ENCODE measurements at places on chromosomes 7 and 10.

DNA sequence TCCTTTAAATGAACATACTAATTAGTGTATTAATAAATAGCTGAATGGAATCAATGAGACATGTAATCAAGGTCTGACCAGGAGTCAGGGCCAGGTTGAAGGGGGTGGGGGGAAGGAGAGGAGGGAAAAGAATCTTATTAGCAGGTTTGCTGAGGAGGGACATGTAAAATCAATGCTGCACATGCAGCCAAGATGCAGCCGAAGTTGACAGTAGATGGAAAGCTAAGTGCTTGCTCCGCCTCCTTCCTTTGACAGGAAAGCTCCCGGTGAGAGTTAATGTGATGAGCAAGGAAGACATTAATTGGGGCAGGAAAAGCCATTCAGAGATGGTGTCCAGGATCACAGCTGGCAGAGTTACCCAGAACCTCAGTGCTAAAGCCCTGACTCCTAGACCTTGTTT, 24.4 kb downstream of the PLXNA4 start:
- no peak for DNase-seq

DNA sequence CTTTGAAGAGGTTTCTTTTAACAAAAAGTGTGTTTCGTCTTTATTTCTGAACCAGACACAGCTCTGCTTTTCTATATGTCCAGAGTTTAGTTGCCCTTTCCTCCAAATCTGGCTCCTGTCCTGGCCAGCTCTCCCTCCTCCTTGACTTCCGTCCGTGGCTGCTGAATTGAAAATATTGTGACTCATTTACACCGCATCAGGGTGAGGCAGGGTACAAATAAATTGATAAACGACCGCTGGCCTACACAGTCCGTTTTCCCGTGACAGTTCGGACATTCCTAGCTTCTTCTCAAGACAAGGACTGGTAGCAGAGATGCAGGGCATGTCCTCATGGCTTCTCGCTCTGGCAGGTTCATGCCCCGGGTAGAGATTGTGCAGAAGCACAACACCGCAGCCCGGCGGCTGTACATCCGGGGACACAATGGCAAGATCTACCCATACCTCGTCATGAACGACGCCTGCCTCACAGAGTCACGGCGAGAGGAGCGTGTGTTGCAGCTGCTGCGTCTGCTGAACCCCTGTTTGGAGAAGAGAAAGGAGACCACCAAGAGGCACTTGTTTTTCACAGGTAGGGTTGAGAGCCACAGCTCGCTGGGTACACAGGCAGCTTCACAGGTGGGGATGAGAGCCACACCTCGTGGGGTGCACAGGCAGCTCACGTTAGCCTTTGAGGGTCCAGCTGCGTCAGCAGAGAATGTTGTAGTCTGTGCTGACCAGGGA, 126.6 kb downstream of the TRRAP start:
- no peak for DNase-seq

DNA sequence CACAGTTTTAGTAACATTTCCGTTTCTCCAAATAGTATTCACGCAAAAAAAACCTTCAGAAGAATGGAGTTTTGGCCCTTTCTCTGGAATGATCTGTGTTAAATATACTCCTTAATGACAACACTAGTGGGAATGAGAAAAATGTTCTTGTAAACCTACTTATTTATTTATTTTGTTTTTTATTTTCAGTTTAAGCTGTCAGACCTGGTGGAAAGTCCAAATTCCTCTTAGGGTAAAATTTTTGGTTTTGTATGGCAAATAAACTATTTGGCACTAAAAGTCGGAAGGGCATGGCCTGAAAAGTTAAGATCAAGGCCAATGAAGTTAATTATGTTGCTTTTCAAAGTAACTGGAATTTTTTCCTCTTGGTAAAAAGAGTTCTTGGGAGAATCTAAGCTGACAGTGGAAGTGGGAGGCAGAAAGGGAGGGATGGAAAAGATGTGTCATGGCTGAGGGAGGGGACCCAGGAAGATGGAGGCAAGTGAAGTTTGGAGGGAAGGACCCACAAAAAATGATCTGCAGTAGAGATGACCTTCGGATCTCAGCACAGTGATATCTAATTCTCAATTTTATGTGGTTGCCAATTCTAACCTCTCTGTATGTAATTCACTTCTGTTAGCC, 33.5 kb upstream of the VPS41 start:
- DNase-seq, result no peak

- DNase-seq, result no peak
Observed at GRCh38 chr10:32065856-32066255, 9.6 kb upstream of the KIF5B start.

DNA sequence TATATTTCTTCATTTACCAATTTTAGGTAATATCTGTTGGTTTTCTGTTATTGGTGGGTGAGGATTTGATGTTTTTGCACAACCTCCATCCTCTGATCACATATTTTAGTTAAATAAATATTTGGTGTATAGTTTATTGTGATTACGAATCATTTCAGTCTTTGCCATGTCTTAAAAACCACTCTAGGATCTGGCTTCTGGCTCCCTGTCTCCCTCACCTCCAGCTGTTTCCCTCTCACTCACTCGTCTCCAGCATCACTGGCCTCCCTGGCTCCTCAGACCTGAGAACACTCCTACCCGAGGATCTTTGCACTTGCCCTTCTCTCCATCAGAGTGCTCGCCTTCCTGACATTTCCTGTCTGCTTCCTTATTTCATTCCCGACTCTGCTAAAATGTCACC, 50.7 kb upstream of the NRF1 start:
- no peak for DNase-seq

- no peak for DNase-seq
Observed at GRCh38 chr10:58896229-58896628, 280.2 kb upstream of the PHYHIPL start.

GRCh38 chr10:91621483-91622113, 11.3 kb downstream of the PPP1R3C start:
- no peak for DNase-seq

DNA sequence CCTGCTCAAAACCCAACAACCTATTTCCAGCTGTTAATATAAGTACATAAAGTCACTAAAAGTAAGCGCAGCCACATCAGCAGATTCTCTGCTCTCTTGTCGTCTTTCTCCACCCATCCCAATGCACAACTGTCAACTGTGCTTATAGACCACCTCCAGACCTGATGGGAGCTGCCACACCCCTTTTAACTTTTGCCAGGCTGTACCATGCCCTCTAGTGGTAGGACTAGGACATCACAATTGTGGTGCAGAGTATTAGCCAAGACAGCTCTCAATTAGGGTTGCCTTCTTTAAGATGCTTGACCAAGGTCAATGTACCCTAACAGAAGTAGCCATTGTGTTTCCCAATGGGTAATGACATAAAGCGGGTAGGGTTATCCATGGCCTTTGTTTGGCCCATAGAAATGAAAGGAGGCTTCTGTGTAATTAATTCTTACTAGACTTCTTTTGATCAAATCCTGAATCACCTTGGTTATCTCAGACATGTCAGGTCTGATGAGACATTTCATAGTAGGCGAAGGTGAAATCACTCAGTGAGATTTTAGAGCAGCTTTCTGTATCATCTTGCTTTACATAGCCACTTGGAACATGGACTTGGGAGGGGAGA, 68.1 kb downstream of the SCRN1 start:
- peak; percentile 4 for DNase-seq

GRCh38 chr7:135337977-135338550, 104.4 kb downstream of the STRA8 start:
- no peak for DNase-seq

GRCh38 chr7:22582863-22583622, 83.1 kb upstream of the STEAP1B start:
- no peak for DNase-seq

GRCh38 chr7:119197877-119198527, 973.5 kb downstream of the ANKRD7 start:
- DNase-seq, result no peak

DNA sequence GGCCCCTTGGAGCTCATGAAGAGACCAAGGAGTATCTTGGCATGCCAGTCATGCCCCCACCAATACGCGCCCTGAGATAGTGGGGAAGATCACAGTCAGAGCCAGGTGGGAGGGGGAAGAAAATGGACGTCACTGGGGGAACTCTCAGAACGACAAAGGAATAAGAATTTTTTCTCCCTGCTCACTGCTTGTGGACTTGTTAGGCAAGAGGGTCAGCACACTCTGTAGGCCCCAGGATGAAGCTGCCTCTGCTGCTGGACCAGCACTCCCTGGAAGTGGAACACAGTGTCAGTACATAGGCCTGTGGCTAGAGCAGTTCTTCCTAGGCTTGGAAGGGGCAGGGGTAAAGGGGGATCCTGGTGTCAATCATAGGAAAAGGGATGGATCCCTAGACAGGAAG, 46.5 kb downstream of the DRGX start:
- DNase-seq, result no peak

DNA sequence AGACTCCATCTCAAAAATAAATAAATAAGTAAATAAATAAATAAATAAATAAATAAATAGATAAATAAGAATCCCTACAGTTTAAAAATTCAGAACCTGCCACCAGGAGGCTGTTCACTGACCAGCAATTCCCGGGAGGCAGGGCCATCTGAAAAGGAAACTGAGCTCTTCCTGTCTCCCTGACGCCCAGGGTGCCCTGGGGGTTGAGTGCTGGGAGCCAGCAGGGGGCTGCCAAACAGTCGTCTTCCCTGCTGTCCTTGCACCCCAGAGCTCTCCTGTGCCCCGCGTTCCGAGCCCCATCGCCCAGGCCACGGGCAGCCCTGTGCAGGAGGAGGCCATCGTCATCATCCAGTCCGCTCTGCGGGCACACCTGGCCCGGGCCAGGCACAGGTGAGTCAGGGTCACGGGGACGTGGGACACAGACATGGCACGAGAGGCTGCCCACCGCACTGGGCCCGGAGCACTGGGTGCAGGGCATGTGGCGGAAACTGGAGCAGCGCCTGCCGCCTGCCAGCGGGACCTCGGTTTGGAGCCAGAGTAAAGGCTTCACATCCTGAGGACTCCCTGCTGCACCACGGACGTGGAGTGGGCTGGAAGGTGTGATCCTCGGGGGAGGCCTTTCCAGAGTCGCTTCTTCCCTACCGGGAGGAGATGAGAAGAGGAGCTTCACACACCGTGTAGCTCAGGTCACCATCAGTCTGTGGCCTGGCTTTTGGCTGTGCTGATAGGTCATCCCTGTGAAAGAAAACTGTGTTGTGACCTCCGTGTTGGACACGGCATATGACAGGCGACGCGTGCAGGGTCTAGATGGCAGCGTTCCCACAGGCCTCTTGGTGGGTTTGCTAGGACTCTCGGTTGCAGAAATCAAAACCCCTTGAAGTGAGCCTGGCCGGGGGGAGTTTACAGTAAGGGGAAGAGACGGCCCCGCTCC, 25.9 kb upstream of the TTYH3 start:
- DNase-seq, result no peak

GRCh38 chr7:66399566-66399965, 194.4 kb downstream of the TPST1 start:
- no peak for DNase-seq

- DNase-seq, result no peak
Observed at GRCh38 chr10:26368463-26368862, 69.7 kb upstream of the APBB1IP start.

GRCh38 chr10:30985512-30985911, 46.2 kb downstream of the ZNF438 start:
- DNase-seq, result no peak

- no peak for DNase-seq
Observed at GRCh38 chr10:83886871-83887270, 252.4 kb upstream of the GHITM start.

- no peak for DNase-seq
Observed at GRCh38 chr7:116948934-116949333, 4.4 kb upstream of the ST7 start.

- DNase-seq, result no peak
Observed at GRCh38 chr7:29167721-29168120, 21.4 kb upstream of the CPVL start.

GRCh38 chr7:43118313-43118712, 5.9 kb downstream of the HECW1 start:
- DNase-seq, result no peak

DNA sequence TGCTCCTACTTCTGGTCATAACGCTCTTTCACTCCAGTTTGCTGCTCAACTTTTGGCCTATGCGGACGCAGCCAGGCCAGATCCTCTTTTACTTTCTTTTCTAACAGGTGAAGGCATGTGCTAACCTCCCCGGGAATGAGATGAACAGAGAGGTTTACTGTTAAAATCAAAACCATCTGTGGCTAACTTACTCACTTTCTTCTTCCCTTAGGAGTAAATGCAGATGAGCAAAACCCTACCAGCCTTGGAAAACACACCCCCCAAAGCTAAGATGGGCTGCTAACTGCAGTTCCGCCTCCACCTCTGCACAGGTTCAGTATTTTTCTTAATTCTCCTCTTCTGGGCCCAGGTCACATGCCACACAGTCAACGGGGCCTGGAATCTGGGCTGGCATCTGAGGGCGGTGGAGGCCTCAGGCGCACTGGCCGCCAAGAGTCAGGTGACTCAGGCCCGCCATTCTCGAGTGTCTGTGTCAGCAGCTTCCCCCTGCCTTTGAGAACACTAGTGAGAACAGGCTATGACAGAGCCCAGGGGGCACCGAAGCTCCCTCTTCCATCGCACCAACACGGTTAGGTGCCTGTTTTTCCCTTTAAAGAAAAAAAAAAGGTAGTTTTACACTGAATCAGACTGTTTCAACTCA, 11.1 kb downstream of the FAM53B start:
- DNase-seq, result no peak

DNA sequence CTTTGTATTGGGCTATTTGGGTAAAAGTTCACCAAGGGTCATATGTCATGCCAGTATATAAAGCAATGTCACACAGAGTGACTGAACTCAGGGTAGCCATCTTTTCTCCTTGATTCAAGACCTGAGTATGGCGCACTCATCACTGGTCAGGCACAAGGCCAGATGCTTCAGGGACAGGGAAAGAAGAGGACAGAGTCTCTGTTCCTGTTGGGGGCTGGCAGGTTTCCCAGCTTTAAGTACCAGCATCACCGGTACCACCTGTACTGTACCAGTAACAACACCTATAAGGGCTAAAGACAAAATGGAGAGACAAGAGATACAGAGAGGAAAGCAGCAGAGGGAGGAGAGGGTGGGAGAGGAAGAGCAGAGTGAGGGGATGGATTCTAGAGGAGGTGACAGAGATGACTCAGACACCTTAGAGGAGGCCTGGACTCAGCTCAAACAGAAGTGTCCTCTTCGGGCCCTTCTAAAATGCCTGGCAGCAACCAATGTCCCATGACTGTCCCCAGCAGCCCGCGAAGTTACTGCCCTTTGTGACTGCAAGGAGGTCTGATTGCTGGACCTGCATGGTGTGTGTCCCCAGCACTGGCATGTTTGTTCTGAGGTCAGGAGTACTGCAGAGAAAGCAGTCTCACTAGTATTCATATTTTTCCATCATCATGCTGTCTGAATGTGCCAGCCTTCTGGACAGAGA, 191.3 kb downstream of the MYOF start:
- DNase-seq, result no peak

GRCh38 chr10:123474700-123475099, 191.5 kb upstream of the GPR26 start:
- no peak for DNase-seq

DNA sequence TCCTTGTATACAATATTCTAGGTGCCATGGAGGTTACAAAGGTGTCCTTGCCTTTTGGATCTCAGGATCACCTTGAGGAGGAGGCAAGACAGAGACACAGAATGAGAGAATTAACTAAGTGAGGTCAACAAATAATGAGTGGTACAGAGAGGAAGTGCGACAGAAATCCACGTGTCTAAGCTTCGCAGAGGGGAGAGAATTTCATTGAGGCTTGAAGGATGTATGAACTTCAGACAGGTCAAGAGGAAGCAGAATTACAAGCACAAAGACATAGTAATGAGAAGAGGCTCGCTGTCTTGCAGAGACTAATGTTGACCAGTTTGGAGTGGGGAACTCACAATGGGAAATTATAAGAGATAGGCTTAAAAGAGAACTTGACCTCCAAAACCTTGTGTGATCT, 308.7 kb downstream of the FRMD4A start:
- no peak for DNase-seq

GRCh38 chr10:2772816-2773631, 294.3 kb upstream of the PFKP start:
- no peak for DNase-seq

All from activated naive CD8-positive, alpha-beta T cell treated with anti-CD3 and anti-CD28 coated beads, Interleukin-2, amount 50 U/mL, for 16 hours (primary cell).